ENCODE measurements at places on chromosomes 1 and 21.

DNA sequence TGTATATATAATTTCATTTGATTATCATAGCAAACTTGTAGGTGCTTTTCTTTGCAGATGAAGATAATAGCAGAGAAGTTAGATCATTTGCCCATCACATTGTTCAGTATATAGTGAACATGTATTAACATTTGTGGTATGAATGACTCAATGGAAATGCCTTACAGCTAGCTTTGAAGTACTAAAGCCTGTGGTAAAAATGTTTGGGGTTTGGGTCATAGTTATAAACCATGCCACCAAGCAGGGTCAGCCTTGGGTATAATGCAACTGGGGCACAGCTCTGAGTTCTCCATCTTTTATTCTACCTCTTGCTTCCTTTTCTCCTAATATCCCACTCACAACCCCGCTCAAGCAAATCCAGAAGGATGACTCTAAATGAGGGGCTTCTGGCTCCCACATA is 141.6 kb downstream of the KCNT2 start:
- H3K4me3 ChIP-seq: no peak overlapping the region
- no peaks in the 10 kb centered on the region for H3K36me3 ChIP-seq
- H3K4me1 ChIP-seq: no peaks in the 10 kb centered on the region
- H3K27me3 ChIP-seq: no peaks in the 10 kb centered on the region
- ATAC-seq: no peak

DNA sequence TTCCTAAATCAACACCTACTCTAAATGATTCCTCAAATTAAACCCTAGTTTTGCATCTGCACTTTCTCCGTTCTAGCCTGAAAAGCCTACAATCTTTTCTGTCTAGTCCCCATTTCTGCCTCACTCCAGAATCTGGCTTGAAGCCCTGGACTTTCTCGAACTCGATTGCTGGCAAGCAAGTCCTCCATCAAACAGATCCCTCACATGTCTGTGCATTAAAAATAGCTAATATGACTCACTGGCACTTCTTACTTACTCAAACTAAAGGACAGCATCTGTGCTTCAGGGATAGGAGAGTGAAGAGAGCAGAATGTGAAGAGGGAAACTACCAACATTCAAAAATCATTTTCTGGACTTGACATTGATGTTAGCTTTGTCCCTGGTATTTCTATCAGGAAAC is 51.8 kb upstream of the CXADR start:
- H3K27ac ChIP-seq: no peak overlapping the region
- H3K4me1 ChIP-seq: no peaks in the 10 kb centered on the region
- no peaks in the 10 kb centered on the region for H3K27me3 ChIP-seq
- H3K4me3 ChIP-seq: no peak overlapping the region
- no peaks in the 10 kb centered on the region for H3K36me3 ChIP-seq
- peak; percentile 71 for ATAC-seq

DNA sequence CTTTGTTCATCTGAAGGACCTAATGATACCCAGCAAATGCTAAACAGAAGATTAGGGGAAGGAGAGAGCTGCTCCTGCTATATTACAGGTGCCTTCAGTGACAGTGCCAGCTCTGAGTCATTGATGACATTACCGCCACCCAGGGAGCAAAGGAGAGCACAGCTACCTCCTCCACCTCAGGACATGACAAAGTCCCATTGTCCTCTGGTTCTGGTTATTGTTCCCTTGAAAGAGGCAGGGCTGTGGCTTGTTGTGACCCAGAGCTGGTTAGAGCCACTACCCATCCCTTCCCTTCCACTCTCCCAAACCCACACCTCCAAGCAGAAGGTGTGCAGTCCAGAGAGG is 363.5 kb upstream of the DUSP10 start:
- ATAC-seq: no peak
- no peaks in the 10 kb centered on the region for H3K4me1 ChIP-seq

DNA sequence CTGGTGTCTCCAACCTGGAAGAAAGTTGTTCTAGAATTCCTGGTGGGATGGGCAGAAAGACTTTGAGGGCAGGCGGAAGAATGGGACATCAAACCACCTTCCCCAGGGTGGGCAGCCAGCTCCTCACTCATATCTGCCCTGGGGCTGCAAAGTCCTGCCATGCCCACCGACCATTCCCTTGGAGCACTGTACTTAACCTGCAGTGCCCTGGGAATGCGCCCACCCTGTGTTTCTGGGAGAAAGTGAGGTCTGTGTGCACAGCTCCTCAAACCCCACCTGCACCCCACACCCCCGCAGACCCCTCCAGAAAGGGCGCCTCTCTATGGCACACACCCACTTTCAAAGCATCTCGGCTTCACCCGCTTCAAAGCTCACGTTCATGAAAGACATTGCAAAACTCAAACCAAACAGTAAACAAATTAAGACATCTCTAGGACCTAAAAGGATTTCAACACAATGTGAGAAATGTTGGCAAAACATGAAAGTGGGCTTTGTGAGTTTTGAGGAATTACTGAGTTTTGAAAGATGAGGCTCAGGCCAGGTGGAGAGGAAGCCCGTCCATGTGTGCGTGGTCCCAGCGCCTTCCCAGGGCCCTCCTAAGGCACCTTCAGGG is 25.1 kb downstream of the KRTAP10-1 start:
- no peak overlapping the region for H3K27ac ChIP-seq
- no peak for ATAC-seq
- H3K4me1 ChIP-seq: peaks cover 9% of the 10 kb centered on the region
- H3K4me3 ChIP-seq: no peak overlapping the region
- peaks cover 28% of the 10 kb centered on the region for H3K27me3 ChIP-seq
- H3K36me3 ChIP-seq: no peaks in the 10 kb centered on the region

- ATAC-seq: no peak
- no peak overlapping the region for H3K4me3 ChIP-seq
- H3K27me3 ChIP-seq: no peaks in the 10 kb centered on the region
Observed at GRCh38 chr1:145771056-145771455, 51.8 kb downstream of the CD160 start.

- no peak overlapping the region for H3K4me3 ChIP-seq
- H3K4me1 ChIP-seq: no peaks in the 10 kb centered on the region
- H3K27ac ChIP-seq: no peak overlapping the region
- no peaks in the 10 kb centered on the region for H3K27me3 ChIP-seq
- H3K36me3 ChIP-seq: no peaks in the 10 kb centered on the region
Observed at GRCh38 chr1:87436534-87436933, 107.9 kb downstream of the LMO4 start.

DNA sequence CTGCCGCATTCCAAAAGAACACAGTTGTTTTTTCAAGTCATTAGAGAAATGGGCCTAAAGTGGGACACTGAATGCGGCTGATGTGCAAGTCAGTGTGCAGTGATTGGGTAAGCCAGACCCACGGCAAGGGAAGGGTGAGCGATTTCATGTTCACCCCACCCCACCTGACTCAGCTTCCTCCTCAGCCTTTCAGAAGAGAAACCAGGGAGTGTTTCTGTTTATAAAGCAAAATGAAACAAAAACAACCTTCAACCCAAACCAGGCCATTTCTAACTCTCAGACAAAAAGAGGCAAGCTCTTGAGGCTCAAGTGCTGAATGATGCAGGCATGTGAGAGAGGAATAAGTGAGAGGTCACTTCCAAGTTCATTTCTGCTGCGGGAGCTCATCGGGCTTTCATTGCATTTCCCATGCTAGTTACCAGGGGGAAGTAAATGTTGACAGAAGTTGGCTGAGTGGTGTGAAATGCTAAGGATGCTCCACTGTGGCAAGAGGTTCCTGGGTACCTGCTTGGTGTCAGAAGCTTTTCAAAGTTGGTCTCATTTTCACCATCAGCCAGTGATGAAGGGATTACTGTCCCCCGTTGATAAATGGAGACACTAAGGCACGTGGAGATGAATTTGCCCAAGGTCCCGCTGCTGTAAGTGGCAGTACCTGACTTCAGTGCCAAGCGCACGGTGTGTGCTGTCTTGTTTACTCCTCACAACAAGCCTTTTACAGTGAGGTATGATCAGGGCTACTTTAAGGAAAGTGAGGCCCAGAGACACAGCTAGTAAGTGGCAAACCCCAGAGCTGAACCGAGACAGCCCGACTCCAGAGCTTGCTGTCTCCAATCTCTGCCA is 29.1 kb downstream of the STPG1 start:
- no peaks in the 10 kb centered on the region for H3K4me1 ChIP-seq
- ATAC-seq: no peak
- no peaks in the 10 kb centered on the region for H3K27me3 ChIP-seq
- H3K27ac ChIP-seq: no peak overlapping the region

- no peaks in the 10 kb centered on the region for H3K36me3 ChIP-seq
- peaks cover 51% of the 10 kb centered on the region for H3K27me3 ChIP-seq
- H3K4me3 ChIP-seq: no peak overlapping the region
- peak; percentile 36 for ATAC-seq
- peak overlapping the region; percentile 71 for H3K27ac ChIP-seq
Observed at GRCh38 chr1:110555807-110556470, 37.0 kb upstream of the KCNA10 start.

DNA sequence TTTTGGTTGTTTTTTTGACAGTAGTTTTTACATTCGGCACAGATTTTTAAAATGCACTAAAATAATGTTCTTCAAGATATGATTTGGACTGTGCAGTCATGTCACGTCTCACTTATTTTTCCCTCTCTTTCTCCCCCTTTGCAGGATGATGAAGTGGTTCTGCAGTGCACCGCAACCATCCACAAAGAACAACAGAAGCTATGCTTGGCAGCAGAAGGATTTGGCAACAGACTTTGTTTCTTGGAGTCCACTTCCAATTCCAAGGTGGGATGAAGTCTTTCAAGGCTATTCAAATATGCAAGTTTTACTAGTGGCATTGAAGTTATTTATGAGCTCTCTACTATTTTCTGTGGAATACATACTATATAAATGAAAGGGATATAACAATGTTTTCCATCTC is 228.4 kb downstream of the RYR2 start:
- no peaks in the 10 kb centered on the region for H3K36me3 ChIP-seq
- H3K4me3 ChIP-seq: no peak overlapping the region
- peak overlapping the region; percentile 40 for H3K27ac ChIP-seq
- no peak for ATAC-seq
- H3K27me3 ChIP-seq: no peaks in the 10 kb centered on the region
